NCI-H774 (cell line): ENCODE measurements at places on chromosomes 1 and 21.

- no peak for DNase-seq
Observed at GRCh38 chr1:81374481-81374880, 426.3 kb upstream of the ADGRL2 start.

DNA sequence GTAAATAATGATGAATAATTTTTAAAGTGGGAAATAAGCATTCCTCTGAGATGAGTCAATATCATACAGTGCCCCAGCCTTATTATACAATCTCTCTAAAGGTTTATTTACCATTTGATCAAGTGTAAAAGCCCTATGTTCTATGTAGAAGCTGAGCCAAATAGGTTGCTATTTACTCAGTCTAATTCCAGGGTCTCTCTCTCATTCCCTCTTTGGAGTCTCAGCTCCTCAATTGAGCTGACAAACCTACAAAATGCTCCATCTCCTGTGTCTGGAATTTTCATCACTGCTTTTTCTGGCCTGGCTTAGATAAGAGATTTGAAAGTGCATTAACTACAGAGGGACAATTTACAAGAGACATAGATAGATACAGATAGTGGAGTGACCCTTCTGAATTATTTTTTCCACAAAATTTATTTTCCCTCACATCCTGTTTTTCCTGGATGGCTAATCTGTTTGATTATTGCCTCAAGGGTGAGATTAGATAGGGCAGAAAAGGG lies 24.8 kb upstream of the USH2A start:
- peak; percentile 45 for DNase-seq

DNA sequence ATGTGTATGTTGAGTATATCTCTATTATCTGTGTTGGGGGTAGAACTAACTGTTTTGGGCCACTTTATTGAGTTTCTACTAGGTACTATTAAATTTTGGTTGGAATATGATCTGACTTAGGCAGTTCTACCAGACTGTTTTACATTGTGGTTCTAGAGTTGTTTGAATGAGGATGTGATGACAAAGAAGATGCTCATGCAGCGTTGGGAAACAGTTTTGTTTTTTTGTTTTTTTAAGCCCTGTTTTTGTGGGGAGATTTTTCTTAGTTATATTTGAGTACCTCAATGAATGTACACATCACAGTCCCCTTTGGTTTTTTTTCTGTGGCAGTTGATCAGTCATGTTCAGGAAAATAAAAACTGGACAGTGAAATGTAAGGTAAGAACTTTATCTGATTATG lies 40.1 kb downstream of the TMED5 start:
- DNase-seq = no peak

- no peak for DNase-seq
Observed at GRCh38 chr1:214492401-214493075, 58.9 kb downstream of the PTPN14 start.

- no peak for DNase-seq
Observed at GRCh38 chr1:236149696-236150228, 7.4 kb downstream of the GPR137B start.

DNA sequence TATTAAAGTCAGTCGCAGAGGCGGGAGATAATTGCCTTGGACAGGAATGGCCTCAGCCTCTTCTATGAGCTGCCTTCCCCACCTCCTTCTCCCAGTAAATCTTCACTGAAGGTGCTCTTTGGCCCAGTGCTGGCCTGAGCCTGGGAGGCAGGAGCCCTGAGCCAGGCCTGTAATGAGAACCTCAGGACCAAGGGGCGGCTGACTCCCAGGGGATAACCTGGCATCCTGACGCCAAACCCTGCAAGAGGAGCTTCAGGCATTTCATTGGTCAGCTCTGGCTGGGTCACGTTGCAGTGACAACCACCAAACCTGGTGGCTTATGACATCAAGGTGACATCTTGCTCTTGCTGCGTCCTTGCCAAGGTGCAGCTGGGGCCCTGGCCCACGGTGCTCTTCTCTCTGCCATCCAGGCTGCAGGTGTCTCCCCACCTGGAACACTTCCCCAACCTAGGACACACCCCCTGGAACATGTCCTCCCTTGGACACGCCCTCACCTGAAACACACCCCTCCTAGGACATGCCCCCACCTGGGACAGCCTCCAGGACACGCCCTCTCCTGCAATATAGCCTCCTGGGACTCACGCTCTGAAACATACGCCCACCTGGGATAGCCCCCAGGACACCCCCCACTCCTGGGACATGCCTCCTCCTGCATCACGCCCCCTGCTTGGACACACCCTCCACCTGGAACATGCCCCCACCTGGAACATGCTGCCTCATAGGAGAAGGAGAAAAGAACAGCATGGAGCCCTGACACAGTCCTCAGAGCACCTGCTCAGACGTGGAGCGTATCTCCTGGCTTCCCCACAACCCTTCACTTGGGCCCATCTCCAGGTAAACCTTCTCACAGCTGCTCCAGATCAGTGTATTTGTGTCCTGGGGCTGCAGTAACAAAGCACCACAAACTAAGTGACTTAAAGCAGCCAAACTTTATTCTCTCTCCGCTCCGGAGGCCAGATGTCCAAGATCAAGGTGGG lies 333.6 kb downstream of the NPHP4 start:
- no peak for DNase-seq

DNA sequence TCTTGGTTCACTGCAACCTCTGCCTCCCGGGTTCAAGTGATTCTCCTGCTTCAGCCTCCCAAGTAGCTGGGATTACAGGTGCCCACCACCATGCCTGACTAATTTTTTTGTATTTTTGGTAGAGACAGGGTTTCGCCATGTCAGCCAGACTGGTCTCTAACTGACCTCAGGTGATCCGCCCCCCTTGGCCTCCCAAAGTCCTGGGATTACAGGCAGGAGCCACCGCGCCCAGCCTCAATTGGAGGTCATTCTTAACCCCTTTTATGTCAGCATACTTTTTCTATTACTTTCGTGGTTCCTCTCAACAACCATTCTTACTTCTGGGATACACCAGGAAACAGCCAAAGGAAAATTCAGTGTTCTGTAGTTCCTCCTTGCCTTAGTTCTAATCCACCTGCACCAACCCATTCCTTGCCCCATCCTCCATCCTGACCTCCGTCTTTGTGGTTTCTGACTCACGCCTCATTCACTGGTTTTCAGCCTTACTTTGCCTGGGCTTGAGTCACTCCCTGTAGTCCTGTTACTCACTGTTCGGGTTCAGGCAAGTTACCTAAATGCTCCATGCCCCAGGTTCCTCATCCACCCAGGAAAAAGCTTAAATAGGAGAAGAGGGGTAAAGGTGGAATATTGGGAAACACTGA lies 12.9 kb upstream of the BCL10 start:
- DNase-seq = no peak

DNA sequence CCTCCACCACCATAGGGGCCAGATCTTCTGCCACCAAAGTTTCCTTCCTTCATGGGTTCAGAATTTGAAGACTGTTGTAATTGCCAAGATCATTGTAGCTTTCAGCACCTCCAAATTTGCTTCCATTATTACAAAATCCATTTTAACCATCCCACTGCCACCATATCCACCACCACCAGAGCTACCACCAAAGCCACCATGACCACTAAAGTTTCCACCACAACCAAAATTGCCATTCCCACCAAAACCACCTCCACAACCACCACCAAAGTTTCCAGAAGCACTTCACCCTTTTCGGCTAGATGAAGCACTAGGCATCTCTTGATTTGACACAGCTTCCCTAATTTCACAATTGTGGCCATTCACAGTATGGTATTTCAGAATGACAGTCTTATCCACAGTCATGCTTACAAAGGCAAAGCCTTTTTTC lies 45.2 kb downstream of the SLC30A7 start:
- DNase-seq = no peak

GRCh38 chr1:165629848-165630628 lies 996 bp upstream of the MGST3 start:
- peak; percentile 84 for DNase-seq

GRCh38 chr1:17682400-17682799 lies 72.7 kb upstream of the ACTL8 start:
- DNase-seq = no peak

- no peak for DNase-seq
Observed at GRCh38 chr1:95278173-95279006, 44.4 kb downstream of the RWDD3 start.
